SJSA1 (cell line): ENCODE measurements at places on chromosomes 2 and 18. TPM values are rescaled to one million over a fixed set of nuclear protein-coding genes. Genes with fewer than 3 reads are reported as not detected.

DNA sequence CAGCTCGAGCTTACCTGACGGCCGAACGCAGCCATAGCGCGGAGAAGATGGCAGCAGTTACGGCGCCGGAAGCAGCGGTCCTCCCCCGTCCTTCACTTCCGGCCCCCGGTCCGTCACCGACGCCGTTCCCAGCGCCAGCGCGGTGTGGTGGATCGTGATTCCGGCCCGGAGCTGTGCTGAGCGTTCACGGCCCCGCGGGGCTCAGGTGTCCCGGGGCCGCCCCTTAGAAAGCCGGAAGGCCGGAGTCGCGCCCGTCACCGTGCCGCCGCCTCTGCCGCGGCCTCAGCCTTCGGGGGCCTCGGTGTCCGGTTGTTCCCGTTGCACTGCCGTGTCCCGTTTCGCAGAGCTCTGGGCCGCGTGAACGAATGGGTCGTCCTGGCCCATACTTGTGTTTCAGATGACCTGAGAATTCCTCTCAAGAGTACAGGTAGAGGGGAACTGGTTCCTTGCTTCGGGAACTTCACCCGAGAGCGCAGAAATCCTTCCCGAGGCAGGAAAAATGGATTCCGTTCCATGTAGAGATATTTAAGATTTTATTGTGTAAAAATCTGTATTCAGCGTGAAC lies at the start of gene MTERF4:
Gene MTERF4, minus strand, starts transcription at position 49 of the 565 bp plus-strand sequence. Its CDS starts 14 bp downstream, at position 35.
- H3K4me1 ChIP-seq = peaks cover 17% of the 10 kb centered on the region
- DNase-seq = peak; percentile 81
- no peaks in the 10 kb centered on the region for H3K27me3 ChIP-seq
- H3K36me3 ChIP-seq = peaks cover 51% of the 10 kb centered on the region
- peak within 1 kb of the TSS; percentile 25 for H3K27ac ChIP-seq

MERTK gene
- not detected in 2 replicates for total RNA-seq

GRCh38 chr2:105144152-105144940 lies 97.2 kb upstream of the GPR45 start:
- H3K27ac ChIP-seq = no peak overlapping the region
- H3K4me3 ChIP-seq = no peak overlapping the region
- DNase-seq = no peak

HOXD1 gene
- total RNA-seq = not detected in 2 replicates

SULT6B1 gene
- 0.63 TPM in 1 of 2 replicates, not detected in the other for total RNA-seq

- no peaks in the 10 kb centered on the region for H3K27me3 ChIP-seq
- no peak overlapping the region for H3K27ac ChIP-seq
- H3K4me3 ChIP-seq = no peak overlapping the region
These were observed 63.7 kb downstream of the COBLL1 start for GRCh38 chr2:164777847-164778461.

TUBB8B gene
- total RNA-seq = 1.1 and 3.9 TPM in 2 replicates

DNA sequence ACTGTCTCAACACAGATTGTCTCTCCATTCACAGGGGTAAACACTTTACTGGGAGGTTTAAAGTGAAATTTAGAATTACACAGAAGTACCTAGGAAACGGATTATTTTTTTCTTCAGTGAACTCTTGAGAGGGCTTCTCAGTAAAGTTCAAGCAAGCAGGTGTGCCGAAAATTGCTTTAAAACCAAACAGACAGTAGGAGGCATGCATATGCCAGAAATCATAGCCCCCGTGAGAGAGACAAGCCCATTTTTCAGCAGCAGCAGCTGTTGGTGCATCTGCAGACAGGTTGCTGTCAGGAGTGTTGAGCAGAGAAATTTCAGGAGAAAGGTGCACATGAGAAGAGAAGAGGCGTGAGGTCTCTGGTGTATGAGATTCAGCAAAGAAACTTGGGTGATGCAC lies 2115.5 kb upstream of the CELF4 start:
- H3K4me1 ChIP-seq = no peaks in the 10 kb centered on the region
- H3K36me3 ChIP-seq = no peaks in the 10 kb centered on the region
- no peak overlapping the region for H3K4me3 ChIP-seq
- no peak overlapping the region for H3K27ac ChIP-seq
- no peak for DNase-seq
- H3K27me3 ChIP-seq = no peaks in the 10 kb centered on the region

FBXO41 gene
- total RNA-seq = 0.05 and 0.72 TPM in 2 replicates

ZNF519 gene
- total RNA-seq = 5.6 and 10.5 TPM in 2 replicates

DNA sequence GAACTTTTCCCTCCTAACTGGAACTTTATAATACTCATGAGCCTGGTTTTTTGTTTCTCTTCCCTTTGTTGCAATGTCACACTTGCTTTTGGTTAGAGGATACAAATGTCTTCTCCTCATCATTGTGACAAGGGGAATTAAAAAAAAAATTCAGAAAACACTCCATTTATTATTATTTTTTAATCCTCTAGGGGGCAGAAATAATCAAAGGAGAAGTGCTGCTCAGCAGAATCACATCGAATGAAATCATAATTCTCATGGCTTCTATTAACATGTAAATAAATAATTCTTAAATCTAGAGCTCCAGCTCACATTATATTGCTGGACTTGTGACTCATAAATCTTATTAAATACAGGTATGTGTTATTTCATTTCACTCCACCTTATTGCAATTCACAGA lies 273.8 kb downstream of the TRIB2 start:
- H3K4me3 ChIP-seq = no peak overlapping the region
- H3K27ac ChIP-seq = no peak overlapping the region
- no peaks in the 10 kb centered on the region for H3K27me3 ChIP-seq
- no peaks in the 10 kb centered on the region for H3K36me3 ChIP-seq

GRCh38 chr2:60532421-60532820 lies 21.0 kb downstream of the BCL11A start:
- H3K27me3 ChIP-seq = peaks cover 33% of the 10 kb centered on the region
- no peak overlapping the region for H3K4me3 ChIP-seq
- H3K36me3 ChIP-seq = no peaks in the 10 kb centered on the region
- H3K4me1 ChIP-seq = peaks cover 13% of the 10 kb centered on the region
- H3K27ac ChIP-seq = no peak overlapping the region

LRP1B gene
- total RNA-seq = 0.08 TPM in 1 of 2 replicates, not detected in the other

GRCh38 chr2:215835657-215836056 lies 177.7 kb downstream of the MREG start:
- no peak for DNase-seq
- no peaks in the 10 kb centered on the region for H3K36me3 ChIP-seq
- no peak overlapping the region for H3K27ac ChIP-seq
- H3K27me3 ChIP-seq = no peaks in the 10 kb centered on the region
- no peak overlapping the region for H3K4me3 ChIP-seq

- no peaks in the 10 kb centered on the region for H3K36me3 ChIP-seq
- DNase-seq = no peak
- H3K27ac ChIP-seq = no peak overlapping the region
These were observed 323.4 kb upstream of the RBMS1 start for GRCh38 chr2:160816916-160817499.

- peaks cover 10% of the 10 kb centered on the region; the same call in 1 of the 2 replicates for H3K27me3 ChIP-seq
- H3K4me3 ChIP-seq = no peak overlapping the region
- no peak overlapping the region for H3K27ac ChIP-seq
- H3K36me3 ChIP-seq = 0 out of 2 replicates have a peak, but pooled peaks cover 2% of the 10 kb centered on the region
- DNase-seq = no peak
- H3K4me1 ChIP-seq = no peaks in the 10 kb centered on the region
These were observed 4.7 kb upstream of the STAMBP start for GRCh38 chr2:73823916-73824523.

GRCh38 chr2:207334624-207335371 lies 169.1 kb upstream of the KLF7 start:
- H3K27ac ChIP-seq = peak overlapping the region; percentile 97
- DNase-seq = peak; percentile 98
- peak overlapping the region; percentile 26 for H3K4me3 ChIP-seq
- H3K27me3 ChIP-seq = no peaks in the 10 kb centered on the region

DNA sequence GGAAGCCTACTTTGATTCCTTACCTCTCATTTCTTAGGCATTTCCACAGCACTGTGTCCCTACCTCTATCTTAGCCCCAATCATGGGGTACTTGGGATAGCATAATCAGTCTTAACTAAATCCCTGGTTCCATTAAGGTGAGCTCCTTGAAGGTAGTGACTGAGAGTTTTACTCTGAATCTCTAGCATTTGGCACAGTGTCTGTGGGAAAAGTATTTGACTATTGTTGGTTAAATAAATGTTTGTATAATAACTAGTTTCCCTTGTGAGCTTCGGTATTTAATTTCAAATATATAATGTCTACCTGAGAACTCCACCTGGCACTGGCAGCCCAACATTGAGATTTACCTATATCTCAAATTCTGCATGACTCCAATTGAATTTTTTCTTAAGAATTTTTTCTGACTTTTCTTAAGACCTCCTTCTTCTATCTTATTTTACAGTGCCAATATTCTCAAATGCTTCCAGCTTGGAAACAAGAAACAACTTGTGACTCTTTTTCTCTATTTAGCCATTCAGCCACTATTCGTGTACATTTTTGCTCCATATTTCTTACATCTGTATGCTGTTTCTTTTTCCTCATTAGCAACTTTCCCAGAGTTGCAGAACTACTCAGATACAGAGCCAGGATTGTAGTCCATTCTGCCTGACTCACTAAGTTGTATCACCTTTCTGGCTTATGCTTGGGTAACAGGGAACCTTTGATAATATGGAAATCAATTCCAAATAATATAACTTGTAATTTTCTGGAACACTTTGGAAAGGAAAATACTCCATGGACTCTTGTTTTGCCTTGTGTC lies 214.0 kb upstream of the NT5C1B start:
- no peaks in the 10 kb centered on the region for H3K4me1 ChIP-seq
- H3K36me3 ChIP-seq = no peaks in the 10 kb centered on the region
- DNase-seq = no peak
- no peaks in the 10 kb centered on the region for H3K27me3 ChIP-seq
- no peak overlapping the region for H3K4me3 ChIP-seq

- DNase-seq = no peak
- H3K36me3 ChIP-seq = no peaks in the 10 kb centered on the region
- no peaks in the 10 kb centered on the region for H3K27me3 ChIP-seq
These were observed 71.6 kb downstream of the MREG start for GRCh38 chr2:215941726-215942125.

DNA sequence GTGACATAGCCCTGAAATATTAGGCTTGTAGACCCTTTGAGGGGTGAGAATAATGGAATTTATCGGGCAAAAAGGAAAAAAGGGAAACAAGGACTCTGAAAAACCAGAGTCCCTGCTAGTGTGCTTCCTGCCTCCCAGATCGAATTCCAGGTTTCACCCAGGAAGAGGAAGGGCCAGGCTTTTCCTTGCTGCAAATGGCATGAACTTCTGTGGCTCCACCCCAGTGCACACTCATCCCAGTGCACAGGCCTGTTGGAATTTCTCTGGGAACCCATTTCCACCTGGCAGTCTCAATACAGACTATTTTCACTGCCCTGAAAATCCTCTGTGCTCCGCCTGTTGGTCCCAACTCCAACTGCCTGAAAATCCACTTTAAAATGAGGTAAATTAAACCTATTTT lies 29.9 kb downstream of the C18orf54 start:
- no peak overlapping the region for H3K4me3 ChIP-seq
- H3K36me3 ChIP-seq = no peaks in the 10 kb centered on the region
- peaks cover 22% of the 10 kb centered on the region for H3K4me1 ChIP-seq
- H3K27me3 ChIP-seq = no peaks in the 10 kb centered on the region
- DNase-seq = no peak

- H3K4me3 ChIP-seq = no peak overlapping the region
- no peak overlapping the region for H3K27ac ChIP-seq
- no peaks in the 10 kb centered on the region for H3K27me3 ChIP-seq
- no peaks in the 10 kb centered on the region for H3K4me1 ChIP-seq
- peaks cover 49% of the 10 kb centered on the region for H3K36me3 ChIP-seq
- DNase-seq = no peak
These were observed 74.5 kb downstream of the KCTD18 start for GRCh38 chr2:200435379-200435778.

GRCh38 chr2:71611781-71612527 lies 158.6 kb downstream of the DYSF start:
- peaks cover 9% of the 10 kb centered on the region for H3K36me3 ChIP-seq
- no peak overlapping the region for H3K27ac ChIP-seq
- peak; percentile 31 for DNase-seq
- H3K27me3 ChIP-seq = no peaks in the 10 kb centered on the region
- no peak overlapping the region for H3K4me3 ChIP-seq
- no peaks in the 10 kb centered on the region; the same call in 1 of the 2 replicates for H3K4me1 ChIP-seq

- H3K4me1 ChIP-seq = no peaks in the 10 kb centered on the region
- no peak for DNase-seq
- H3K4me3 ChIP-seq = no peak overlapping the region
These were observed 691.9 kb upstream of the TMEFF2 start for GRCh38 chr2:192886636-192887035.

DNA sequence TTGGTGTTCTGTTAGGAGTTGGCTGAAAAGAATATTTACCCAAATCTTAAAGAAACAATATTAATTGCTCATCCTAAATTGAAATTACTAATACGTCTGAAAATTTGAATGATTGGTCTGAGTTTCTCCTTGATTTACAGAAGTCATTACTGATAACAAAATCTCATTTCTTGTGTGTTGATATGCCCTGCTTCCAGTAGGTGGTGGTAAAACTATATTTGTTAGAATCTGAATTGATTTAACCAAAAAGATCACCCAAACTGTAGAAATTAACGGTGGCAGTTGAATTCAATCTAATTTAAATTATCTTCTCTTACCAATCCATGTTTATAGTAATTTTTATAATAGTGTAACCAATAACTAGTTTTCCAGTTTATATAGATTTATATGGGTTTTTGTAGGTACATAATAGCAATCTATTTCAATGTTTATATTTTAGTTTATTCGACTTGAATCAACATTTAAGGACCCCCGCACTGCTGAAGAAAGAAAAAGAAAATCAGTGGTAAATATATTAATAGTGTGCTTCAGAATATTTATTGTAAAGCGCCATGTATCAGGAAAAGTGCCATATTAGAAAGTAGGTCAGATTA lies 38.3 kb downstream of the PAPOLG start:
- peak; percentile 9 for DNase-seq
- no peak overlapping the region for H3K4me3 ChIP-seq
- H3K4me1 ChIP-seq = no peaks in the 10 kb centered on the region
- no peak overlapping the region for H3K27ac ChIP-seq

GRCh38 chr2:218805627-218806026 lies 23.7 kb downstream of the CYP27A1 start:
- H3K4me3 ChIP-seq = no peak overlapping the region
- no peaks in the 10 kb centered on the region; the same call in 1 of the 2 replicates for H3K4me1 ChIP-seq
- no peak for DNase-seq
- no peaks in the 10 kb centered on the region for H3K27me3 ChIP-seq
- no peak overlapping the region for H3K27ac ChIP-seq

GRCh38 chr18:59932401-59932800 lies 32.6 kb downstream of the PMAIP1 start:
- no peak overlapping the region for H3K4me3 ChIP-seq
- H3K27me3 ChIP-seq = no peaks in the 10 kb centered on the region
- no peak overlapping the region for H3K27ac ChIP-seq
- no peaks in the 10 kb centered on the region for H3K4me1 ChIP-seq
- no peaks in the 10 kb centered on the region for H3K36me3 ChIP-seq
- no peak for DNase-seq

DNA sequence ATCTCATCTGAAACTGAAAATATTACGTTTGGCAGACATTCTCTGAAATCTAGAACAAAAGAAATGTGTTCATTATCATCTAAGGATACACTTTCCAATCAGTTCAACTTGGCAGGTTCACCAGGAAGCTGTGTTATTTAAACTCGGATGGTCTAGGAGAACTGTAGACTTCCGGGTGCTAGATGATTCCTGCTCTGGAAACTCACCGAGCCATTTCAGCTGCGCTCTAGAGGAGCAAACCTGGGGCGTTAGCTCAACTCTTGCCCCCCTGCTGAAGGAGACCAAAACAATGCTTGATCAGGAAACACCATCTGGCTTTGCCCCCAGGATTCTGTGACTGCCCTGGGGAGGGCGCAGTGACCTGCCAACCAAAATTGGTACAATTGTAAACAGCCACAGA lies 22.9 kb downstream of the MLPH start:
- H3K4me3 ChIP-seq = no peak overlapping the region
- no peak for DNase-seq
- no peaks in the 10 kb centered on the region for H3K27me3 ChIP-seq
- no peaks in the 10 kb centered on the region for H3K4me1 ChIP-seq
- H3K27ac ChIP-seq = no peak overlapping the region
- H3K36me3 ChIP-seq = no peaks in the 10 kb centered on the region
